ENCODE measurements at places on chromosomes 16 and 17.

- peak; percentile 82 for DNase-seq
Observed at GRCh38 chr16:66539623-66540469, 10.1 kb downstream of the TK2 start.

GRCh38 chr17:64632606-64633005 is 29.5 kb downstream of the SMURF2 start:
- no peak for DNase-seq

DNA sequence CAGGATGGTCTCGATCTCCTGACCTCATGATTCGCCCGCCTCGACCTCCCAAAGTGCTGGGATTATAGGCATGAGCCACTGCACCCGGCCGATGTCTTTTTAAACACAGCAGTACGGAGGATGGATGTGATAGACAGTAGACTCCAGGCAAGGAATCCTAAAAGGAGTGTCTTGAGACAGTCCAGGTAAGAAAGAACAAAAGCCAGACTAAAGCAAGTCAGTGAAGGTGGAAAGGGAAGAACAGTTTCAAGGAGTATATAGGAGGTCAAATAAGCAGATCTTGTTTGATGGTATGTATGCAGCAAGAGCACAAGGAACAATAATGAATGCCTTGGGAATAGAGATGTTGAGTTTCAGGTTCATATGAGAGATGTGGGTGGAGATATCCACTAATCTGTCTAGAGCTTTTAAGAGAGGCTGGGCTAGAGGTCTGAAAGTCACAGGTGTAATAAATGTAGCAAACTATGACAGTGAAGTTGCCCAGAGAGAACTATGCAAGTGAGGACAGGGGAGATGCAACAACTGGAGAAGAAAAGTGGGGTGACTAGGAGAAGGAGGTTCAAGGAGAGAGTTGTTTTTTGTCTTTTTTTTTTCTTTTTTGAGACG is 4.5 kb downstream of the TUBD1 start:
- no peak for DNase-seq

DNA sequence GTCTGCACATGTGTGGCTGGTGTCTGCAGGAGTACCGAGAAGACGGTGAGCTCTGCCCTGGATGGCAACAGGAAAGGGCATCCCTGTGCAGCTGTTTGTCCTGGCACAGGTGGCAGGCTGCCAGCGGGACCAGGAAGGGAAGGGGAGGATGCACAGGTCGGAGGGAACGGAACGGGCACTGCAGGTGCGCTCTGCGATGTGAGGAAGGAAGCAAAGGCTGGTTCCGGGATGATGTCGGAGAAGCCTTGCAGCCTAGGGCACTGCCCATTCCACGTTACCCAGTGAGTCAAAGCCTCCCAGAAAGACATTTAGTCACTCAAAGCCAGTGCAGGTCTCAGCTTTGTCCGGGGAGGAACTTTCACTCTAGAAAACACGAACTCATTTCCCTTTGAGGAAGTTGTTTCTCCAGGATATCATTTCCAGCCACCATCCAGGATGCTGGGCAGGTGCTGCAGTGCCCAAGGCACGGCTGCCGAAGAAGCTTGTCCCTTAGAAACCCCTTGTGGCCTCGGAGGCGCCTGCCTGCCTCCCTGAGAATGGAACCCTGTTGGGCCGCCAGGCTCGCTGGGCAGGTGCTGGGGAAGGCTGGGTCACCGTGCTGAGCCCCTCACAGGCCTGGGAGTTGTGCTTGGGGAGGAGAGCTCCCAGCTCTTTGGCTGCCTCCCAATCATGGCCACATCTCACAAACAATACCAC is 4.5 kb upstream of the TMEM235 start:
- no peak for DNase-seq

- DNase-seq, result no peak
Observed at GRCh38 chr17:71110326-71110725, 941.0 kb downstream of the KCNJ2 start.

- DNase-seq, result no peak
Observed at GRCh38 chr17:59863616-59864015, 29.1 kb downstream of the TUBD1 start.

DNA sequence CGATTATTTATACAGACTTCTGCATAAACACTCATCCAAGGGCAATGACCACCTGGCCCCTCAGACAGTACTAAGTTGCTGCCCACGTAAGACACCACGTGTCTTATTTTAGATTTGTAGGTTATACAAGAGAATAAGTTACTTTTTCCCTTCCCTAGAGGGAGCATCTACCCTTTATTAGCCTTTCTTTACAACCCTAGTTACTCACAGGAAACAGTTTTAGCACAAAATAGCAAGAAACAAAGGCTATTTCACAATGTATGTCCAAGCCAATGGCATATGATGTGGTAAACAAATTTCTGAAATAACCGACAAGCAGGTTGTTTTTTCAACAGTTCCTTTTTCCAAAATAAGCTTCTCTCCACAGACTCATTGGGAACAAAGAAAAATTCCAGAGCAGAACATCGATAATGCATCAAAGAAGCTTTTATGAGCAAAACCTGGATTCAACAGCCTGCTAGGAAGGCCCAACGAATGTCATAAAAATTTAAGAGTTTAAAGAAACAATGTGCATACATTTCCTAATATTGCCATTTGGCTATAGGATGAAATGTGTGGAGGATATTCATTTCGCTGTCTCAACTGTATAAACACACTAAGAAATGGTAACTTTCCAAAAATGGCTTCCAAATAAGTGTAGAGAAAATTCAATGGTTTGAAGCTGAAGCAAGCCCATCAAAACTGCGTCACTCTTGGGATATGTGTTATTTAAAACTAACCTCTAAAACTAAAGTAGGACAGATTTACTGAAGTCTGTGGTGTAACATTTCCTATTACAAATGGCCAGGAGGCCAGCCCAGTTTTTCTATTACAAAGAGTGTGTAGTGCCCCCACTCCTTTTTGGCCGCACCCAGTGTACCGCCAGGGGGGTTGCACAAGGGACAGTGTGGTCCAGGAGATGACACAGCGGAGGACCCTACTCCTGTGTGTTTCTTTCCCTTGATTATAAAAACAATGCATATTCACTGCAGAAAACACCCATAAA is 50.4 kb upstream of the ERN1 start:
- no peak for DNase-seq

- peak; percentile 71 for DNase-seq
Observed at GRCh38 chr17:78358538-78359320, 1.1 kb downstream of the SOCS3 start.

DNA sequence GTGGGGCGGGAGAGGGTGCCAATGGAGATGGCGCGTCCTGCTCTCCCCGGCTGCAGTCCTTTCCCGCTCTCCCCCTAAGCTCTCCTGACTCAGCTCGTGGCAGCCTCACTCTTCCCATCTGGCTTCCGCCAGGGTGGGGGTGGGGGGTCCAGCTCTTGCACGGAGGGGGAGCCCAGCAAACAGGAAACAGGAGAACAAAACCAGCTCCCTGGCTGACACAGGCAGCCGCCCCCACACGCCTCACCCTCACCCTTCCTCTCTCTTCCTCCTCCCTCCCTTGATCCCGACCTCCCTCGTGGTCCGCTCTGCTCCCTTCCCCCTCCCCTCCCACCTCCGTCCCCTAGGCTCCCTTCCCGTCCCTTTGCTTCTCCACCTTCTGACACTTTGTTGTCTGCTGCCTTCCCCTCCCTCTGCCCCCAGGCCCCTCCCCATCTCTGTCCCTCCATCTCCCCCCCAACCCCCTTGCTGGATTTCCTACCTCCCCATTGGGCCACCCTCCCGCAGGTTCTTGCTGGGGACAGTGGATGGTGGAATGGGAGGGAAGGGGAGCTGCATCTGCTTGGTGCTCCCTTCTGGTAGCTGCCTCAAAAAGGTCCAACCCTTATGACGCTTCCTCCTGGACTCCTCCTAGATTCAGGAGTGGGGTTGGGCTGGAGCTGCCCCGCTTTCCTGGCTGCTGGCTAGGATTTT is 23.7 kb downstream of the ARHGAP23 start:
- DNase-seq, result peak; percentile 86
